ENCODE measurements at places on chromosomes 6 and 20. TPM values are rescaled to one million over a fixed set of nuclear protein-coding genes. Genes with fewer than 3 reads are reported as not detected.

Gene NOX3
- total RNA-seq = not detected

Gene UNC5CL
- 0.85 TPM for total RNA-seq

DNA sequence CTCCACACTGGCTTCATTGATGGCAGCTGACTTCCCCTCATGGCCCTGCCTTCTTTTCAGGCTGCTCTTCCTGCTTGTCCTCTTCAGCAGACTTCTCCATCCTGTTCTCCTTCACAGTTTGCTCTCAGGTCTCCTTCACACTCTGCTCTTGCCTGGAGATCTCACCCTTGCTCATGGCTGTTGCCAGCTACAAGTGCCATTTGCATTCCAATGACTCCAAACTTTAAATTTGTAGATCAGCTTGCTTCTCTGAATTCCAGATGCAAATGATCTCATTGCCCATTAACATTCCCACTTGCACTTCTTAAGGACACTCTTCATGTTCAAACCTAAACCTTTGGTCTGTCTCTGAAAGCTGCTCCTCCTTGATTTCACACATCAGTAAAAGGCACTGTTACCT lies 343.0 kb downstream of the QKI start:
- H3K4me3 ChIP-seq = no peak overlapping the region
- no peaks in the 10 kb centered on the region for H3K4me1 ChIP-seq
- H3K27me3 ChIP-seq = no peaks in the 10 kb centered on the region
- H3K36me3 ChIP-seq = no peaks in the 10 kb centered on the region
- H3K27ac ChIP-seq = no peak overlapping the region
- DNase-seq = no peak

DNA sequence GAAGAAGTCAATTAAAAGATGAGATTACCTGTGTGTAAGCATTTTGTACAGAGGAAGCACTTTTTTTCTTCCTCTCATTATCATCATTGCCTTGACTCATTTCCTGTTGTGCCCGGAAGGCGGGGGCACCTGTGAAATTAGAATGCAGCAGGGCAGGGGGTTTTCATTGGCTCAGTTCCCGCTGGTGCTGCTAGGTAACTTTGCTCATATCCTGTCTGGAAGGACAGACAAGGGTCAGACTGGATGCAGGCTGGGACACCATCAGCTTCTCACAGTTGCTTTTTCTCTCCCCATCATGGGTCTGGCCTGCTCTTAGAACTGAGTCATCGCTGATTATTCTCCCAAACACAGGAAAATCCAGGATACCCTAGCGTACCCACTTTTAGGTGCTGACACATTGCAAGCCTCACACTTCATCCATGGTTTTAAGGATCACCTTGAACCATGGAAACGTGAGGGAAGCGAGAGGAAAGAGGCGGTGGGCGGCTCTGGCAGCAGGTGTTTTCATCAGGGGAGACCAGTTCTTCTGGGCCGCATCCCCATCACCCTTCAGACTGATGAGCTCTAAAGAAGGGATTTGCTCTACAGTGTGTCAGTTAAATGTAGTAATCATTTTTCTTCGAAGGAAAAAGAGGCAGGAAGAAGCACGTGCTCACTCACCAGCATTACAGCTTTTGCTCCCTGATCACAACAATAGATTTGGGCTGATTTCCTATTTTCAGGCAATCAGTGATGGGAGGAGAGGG lies 195.7 kb upstream of the SASH1 start:
- H3K4me3 ChIP-seq = no peak overlapping the region
- no peak for DNase-seq

DNA sequence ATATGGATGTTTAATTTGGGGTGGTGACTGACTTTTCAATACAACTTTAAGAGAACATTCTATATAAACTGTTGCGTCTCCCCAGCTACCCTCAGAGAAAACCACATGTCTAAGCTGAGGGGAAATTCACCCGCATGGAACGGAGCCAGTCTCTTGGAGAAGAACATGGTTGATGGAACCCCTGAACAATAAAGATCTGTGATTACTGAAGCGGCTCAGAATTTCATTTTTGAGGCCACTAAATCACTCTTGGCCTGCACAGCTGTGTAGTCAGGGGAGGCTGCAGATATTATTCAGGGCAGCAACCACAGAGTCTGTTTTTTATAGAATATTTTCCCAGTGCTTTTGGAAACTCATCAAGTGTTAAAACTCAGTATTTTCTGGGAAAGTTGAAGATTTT lies 73.8 kb downstream of the EYA4 start:
- no peak for DNase-seq
- H3K27me3 ChIP-seq = no peaks in the 10 kb centered on the region
- no peaks in the 10 kb centered on the region for H3K36me3 ChIP-seq
- peaks cover 2% of the 10 kb centered on the region for H3K4me1 ChIP-seq
- no peak overlapping the region for H3K27ac ChIP-seq

DNA sequence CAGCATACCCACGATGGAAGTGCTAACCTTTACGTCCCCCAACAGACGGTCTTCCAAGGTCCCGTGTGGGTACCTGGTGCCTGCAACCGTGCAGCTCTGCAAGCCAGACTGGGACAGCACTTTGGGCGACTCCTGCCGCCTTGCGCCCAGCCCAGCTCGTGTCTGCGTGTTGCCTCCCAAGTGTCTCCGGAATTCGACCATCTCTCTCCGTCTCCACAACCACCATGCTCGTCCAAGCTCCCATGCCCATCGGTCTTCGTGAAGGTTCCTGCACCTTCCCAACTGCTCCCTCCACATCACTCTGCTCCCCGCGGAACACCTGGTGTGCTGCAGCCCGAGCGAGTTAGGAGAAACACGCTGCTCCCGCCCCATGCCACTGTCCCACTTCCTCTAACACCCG lies 173.2 kb upstream of the AFDN start:
- no peak for DNase-seq
- H3K4me3 ChIP-seq = no peak overlapping the region
- H3K27me3 ChIP-seq = no peaks in the 10 kb centered on the region
- H3K36me3 ChIP-seq = no peaks in the 10 kb centered on the region
- H3K27ac ChIP-seq = no peak overlapping the region
- no peaks in the 10 kb centered on the region for H3K4me1 ChIP-seq

- no peak for DNase-seq
- no peak overlapping the region for H3K4me3 ChIP-seq
- peaks cover 24% of the 10 kb centered on the region for H3K4me1 ChIP-seq
- no peaks in the 10 kb centered on the region for H3K27me3 ChIP-seq
- no peak overlapping the region for H3K27ac ChIP-seq
Observed at GRCh38 chr6:35019831-35020230, 121.3 kb downstream of the TCP11 start.

DNA sequence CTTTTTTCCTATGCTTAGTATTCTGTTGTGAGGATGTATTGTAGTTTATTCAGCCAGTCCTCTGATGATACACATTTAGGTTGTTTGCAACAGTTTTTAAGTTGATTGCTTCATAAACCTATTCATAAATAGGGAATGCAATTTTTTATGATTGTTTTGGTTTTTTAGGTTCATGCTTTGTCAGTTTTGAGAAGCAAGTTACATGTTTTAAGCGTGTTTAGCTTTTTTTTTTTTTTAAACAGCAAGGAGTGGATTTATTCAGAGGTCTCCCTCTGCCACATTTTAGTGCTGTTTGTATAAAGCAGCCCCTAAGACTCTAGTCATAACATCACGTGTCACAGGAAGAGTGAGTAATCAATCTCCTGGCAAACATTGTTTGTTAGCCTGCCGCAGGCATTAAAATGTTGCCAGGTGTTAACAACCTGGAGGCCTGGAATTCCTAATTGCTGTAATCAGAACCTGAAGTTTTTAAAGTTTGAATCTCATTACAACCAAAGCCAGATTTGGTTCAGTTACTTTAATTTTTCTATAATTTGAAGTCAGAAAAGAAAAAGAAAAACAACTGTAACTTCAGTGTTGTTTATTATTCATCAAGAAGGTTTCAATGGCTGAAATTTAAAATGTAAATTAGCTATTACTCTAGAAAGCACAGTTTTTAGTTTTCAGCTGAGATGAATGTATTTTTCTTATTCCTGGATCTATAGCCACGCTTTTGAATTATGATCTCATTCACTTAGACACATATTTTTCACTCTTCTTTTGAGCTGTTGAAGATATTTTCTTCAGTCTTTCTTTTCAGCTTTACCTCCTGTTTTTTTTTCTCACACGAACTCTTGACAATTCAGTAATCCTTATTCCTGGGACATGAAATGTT lies 59.2 kb downstream of the KCNS1 start:
- no peak overlapping the region for H3K4me3 ChIP-seq
- DNase-seq = no peak
- H3K27me3 ChIP-seq = no peaks in the 10 kb centered on the region
- no peak overlapping the region for H3K27ac ChIP-seq
- H3K4me1 ChIP-seq = peaks cover 3% of the 10 kb centered on the region

GRCh38 chr20:48794360-48794759 lies 33.4 kb downstream of the PREX1 start:
- no peak for DNase-seq
- H3K27ac ChIP-seq = no peak overlapping the region
- H3K27me3 ChIP-seq = no peaks in the 10 kb centered on the region
- H3K4me3 ChIP-seq = no peak overlapping the region
- no peaks in the 10 kb centered on the region for H3K36me3 ChIP-seq

- no peaks in the 10 kb centered on the region for H3K4me1 ChIP-seq
- no peaks in the 10 kb centered on the region for H3K27me3 ChIP-seq
- H3K4me3 ChIP-seq = no peak overlapping the region
- no peaks in the 10 kb centered on the region for H3K36me3 ChIP-seq
- DNase-seq = no peak
Observed at GRCh38 chr6:24355393-24355792, 2.5 kb downstream of the DCDC2 start.
